ENCODE measurements at places on chromosomes 13 and 19. TPM values are rescaled to one million over a fixed set of nuclear protein-coding genes. Genes with fewer than 3 reads are reported as not detected.

PSG2 gene
- not detected for total RNA-seq

NR1H2 gene
- 261 TPM for total RNA-seq

ZNF333 gene
- total RNA-seq, result 15.5 TPM

DNA sequence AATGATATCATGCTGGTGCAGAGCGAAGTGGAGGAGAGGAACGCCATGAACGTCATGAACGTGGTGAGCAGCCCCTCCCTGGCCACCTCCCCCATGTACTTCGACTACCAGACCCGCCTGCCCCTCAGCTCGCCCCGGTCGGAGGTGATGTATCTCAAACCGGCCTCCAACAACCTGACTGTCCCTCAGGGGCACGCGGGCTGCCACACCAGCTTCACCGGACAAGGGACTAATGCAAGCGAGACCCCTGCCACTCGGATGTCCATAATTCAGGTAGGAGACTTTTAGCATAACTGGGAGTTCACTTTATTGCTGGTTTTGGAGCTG is 3.3 kb downstream of the PCDH17 start:
- DNase-seq, result no peak

DNA sequence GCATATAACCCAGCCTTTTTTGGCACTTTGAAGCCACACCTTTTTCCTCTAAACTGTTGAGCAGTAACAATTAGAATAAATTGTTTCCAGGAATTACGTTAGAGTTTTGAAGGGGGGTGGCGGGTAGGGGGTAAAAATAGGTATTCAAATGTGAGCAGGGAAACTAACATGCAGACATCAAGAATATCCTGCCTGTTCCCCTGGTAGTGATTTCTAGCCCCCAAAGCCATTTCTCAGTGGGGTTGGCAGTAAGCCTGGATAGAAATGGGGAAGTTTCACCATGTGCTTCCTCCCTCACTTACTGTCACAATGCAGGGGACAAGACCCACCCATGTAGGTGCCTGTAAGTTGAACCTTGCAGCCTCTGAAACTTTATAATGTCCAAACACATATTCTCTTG is 3.8 kb downstream of the DOCK9 start:
- DNase-seq, result no peak

GRCh38 chr19:42201489-42202289 is 15.8 kb downstream of the DEDD2 start:
- peak; percentile 23 for DNase-seq

Measured in CD4-positive, alpha-beta T cell (primary cell).